Bronchus fibroblast of lung (primary cell): ENCODE measurements at places on chromosomes 2 and 18. TPM values are rescaled to one million over a fixed set of nuclear protein-coding genes. Genes with fewer than 3 reads are reported as not detected.

Gene BIN1
- total RNA-seq: 38.8 and 40.7 TPM in 2 replicates

Gene RPE
- 76.8 and 88.2 TPM in 2 replicates for total RNA-seq

Gene MROH2A
- not detected in 2 replicates for total RNA-seq

Gene ACVR1C
- total RNA-seq: not detected in 2 replicates

Gene AKAIN1
- total RNA-seq: not detected in 2 replicates

Gene VWC2L
- total RNA-seq: not detected in 2 replicates

Gene TMEM247
- not detected in 2 replicates for total RNA-seq

Gene HRH4
- not detected in 2 replicates for total RNA-seq

Gene IL36B
- total RNA-seq: not detected in 2 replicates

Gene RAD51AP2
- total RNA-seq: under 0.01 TPM in 1 of 2 replicates, not detected in the other

Gene GKN1
- not detected in 2 replicates for total RNA-seq

Gene CCDC68
- total RNA-seq: 3.7 and 6.1 TPM in 2 replicates

Gene NGEF
- 1.9 and 2.2 TPM in 2 replicates for total RNA-seq

Gene TMEM237
- total RNA-seq: 27.1 and 29.3 TPM in 2 replicates

Gene FMNL2
- 12.0 and 12.6 TPM in 2 replicates for total RNA-seq

Gene GAL3ST2
- not detected in 2 replicates for total RNA-seq

Gene CRYBA2
- not detected in 2 replicates for total RNA-seq

Gene CXCR1
- total RNA-seq: not detected in 2 replicates

Gene NMUR1
- not detected in 2 replicates for total RNA-seq

Gene CTLA4
- not detected in 2 replicates for total RNA-seq

Gene NT5C1B
- not detected in 2 replicates for total RNA-seq

Gene TUBB8B
- total RNA-seq: not detected in 2 replicates

Gene GKN2
- total RNA-seq: not detected in 2 replicates

Gene CCDC74A
- total RNA-seq: 14.6 and 15.5 TPM in 2 replicates

Gene SLC4A1AP
- 22.4 and 25.4 TPM in 2 replicates for total RNA-seq

Gene CDH7
- not detected in 2 replicates for total RNA-seq

Gene FSIP2
- total RNA-seq: under 0.01 and 0.15 TPM in 2 replicates

Gene MRPL30
- total RNA-seq: 27.9 and 33.3 TPM in 2 replicates

Gene OTX1
- total RNA-seq: under 0.01 and 0.17 TPM in 2 replicates

Gene GALNT5
- 9.5 and 11.1 TPM in 2 replicates for total RNA-seq

Gene LDLRAD4
- total RNA-seq: not detected in 2 replicates

Gene CAVIN2
- total RNA-seq: 28.5 and 31.9 TPM in 2 replicates

Gene XRCC5
- 233 and 251 TPM in 2 replicates for total RNA-seq

Gene NTSR2
- total RNA-seq: not detected in 2 replicates

Gene RGPD3
- under 0.01 TPM in 1 of 2 replicates, not detected in the other for total RNA-seq

Gene ZCCHC2
- 2.5 and 3.4 TPM in 2 replicates for total RNA-seq

Gene PROKR1
- not detected in 2 replicates for total RNA-seq

Gene AQP12A
- not detected in 2 replicates for total RNA-seq

Gene ALPI
- total RNA-seq: not detected in 2 replicates

Gene PPP1R1C
- 0.15 and 0.34 TPM in 2 replicates for total RNA-seq

Gene DRC1
- not detected in 2 replicates for total RNA-seq
